NCI-H146 (cell line): ENCODE measurements at places on chromosomes 5 and 9.

GRCh38 chr9:84997472-84997871, 327.9 kb downstream of the NTRK2 start:
- no peak for DNase-seq

- no peak for DNase-seq
Observed at GRCh38 chr5:180825768-180826525, 23.3 kb upstream of the MGAT1 start.

- DNase-seq = no peak
Observed at GRCh38 chr9:5869315-5870019, 21.2 kb upstream of the MLANA start.

- no peak for DNase-seq
Observed at GRCh38 chr5:92023555-92023954, 640.4 kb upstream of the ARRDC3 start.

GRCh38 chr5:65978251-65978650, 51.9 kb downstream of the ERBIN start:
- no peak for DNase-seq

DNA sequence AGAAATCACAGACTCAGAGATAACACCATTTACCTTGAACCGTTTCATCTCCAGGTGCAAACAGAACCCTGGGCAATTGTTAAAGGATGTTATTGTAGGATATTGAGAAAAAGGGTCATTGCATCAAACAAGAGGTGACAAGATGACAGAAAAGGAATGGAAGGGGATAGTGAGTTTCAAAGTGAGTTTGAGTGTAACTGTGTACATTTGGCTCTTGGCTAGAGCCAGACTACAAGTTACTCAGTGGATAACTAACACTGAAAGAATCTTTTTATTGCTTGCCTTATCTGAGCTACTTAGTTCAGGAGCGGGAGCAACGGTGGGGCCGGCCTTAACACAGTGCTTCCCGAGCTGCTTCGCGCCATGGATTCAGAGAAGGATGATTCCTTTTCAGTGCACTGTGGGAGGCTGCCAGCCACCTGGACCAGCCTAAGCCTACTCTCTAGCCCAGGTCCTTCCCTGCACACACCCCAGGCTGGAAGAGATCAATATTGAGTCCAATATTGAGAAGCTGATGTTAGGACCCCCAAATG, 193.4 kb downstream of the ATPSCKMT start:
- DNase-seq = no peak

GRCh38 chr5:135535820-135536801, at the start of gene NEUROG1:
NEUROG1 (minus strand) TSS chr5:135535964; CDS start chr5:135535690, 274 bp downstream.
- peak; percentile 50 for DNase-seq

DNA sequence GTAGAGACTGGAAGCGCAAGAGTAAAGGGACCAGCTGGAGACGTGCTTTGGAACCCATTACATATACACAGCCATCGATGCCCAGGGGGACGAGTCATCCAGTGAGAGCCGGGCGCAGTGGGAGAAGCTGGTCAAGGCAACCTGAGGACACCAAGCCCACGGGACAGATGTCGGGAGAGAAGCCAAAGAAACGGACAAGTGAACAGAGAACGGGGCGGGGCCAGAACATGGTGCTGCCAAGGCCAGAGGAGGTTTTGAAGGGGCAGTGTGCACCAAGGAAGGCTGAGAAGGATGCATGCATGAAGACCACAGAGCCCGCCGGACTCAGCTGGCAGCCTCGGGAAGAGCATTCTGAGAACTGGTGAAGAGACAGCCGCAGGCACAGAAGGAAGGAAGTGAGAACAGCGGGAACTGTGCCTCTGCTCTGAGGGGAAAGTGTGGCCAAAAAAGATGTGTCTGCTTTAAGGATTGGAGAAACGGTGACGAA, 20.3 kb downstream of the CAMSAP1 start:
- DNase-seq = no peak

- DNase-seq = peak; percentile 44
Observed at GRCh38 chr9:33466565-33467495, 6.9 kb downstream of the NOL6 start.

GRCh38 chr9:19119246-19119645, 8.0 kb downstream of the PLIN2 start:
- no peak for DNase-seq

- DNase-seq = no peak
Observed at GRCh38 chr9:28832168-28832770, 1259.0 kb upstream of the C9orf72 start.

DNA sequence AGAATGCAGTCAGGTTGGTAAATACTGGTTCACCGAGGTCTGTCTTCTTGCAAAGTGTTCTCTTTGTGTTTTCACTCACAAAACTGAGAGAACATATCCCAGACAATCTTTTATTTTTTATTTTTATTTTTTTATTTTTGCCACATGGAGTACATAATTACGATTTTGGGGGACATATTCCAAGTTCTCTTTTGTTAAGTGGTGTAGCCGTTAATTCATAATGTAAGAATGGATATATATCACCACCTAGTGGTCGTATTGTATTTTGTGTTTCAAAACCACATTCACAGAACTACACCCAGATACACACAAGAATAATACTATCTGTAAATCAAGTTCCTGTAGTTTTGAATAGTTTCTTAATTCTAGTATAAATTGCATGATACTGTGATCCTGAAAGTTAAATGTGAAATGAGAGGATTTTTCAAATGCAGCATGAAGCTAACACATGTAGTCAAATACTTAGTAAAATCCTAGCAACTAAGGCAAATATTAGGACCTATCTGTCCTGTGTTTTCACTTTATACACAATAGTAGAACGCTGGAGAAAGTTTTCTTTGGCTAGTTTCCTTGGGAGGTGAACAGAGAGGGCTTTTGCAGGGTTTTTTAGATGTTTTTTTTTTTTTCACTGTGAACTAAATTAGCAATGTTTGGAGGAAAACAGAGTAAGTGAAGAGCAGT, 92.7 kb downstream of the VCAN start:
- DNase-seq = peak; percentile 29

GRCh38 chr5:59483971-59484472, 409.5 kb downstream of the PDE4D start:
- no peak for DNase-seq

GRCh38 chr5:151106043-151106442, 25.2 kb upstream of the TNIP1 start:
- no peak for DNase-seq

DNA sequence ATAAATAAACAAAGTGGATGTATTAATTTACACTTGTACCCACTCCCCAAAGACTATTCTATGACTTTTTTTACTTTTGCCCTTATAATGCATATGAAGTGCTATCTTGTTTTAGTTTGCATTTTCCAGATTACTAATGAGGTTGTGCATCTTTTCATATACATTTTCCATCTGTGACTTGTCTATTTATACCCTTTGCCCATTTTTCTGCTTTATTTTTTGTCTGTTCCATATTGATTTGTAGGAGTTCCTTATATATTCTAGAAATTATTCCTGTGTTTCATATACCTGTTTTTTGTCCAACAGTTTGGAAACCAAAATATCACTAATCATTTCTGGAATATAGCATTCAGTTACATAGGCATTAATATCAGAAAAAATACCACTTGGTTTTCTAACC, 54.0 kb upstream of the SLC30A5 start:
- DNase-seq = no peak

- DNase-seq = no peak
Observed at GRCh38 chr5:31113666-31114350, 79.7 kb upstream of the CDH6 start.

GRCh38 chr5:34738381-34738780, 82.3 kb downstream of the RAI14 start:
- no peak for DNase-seq

DNA sequence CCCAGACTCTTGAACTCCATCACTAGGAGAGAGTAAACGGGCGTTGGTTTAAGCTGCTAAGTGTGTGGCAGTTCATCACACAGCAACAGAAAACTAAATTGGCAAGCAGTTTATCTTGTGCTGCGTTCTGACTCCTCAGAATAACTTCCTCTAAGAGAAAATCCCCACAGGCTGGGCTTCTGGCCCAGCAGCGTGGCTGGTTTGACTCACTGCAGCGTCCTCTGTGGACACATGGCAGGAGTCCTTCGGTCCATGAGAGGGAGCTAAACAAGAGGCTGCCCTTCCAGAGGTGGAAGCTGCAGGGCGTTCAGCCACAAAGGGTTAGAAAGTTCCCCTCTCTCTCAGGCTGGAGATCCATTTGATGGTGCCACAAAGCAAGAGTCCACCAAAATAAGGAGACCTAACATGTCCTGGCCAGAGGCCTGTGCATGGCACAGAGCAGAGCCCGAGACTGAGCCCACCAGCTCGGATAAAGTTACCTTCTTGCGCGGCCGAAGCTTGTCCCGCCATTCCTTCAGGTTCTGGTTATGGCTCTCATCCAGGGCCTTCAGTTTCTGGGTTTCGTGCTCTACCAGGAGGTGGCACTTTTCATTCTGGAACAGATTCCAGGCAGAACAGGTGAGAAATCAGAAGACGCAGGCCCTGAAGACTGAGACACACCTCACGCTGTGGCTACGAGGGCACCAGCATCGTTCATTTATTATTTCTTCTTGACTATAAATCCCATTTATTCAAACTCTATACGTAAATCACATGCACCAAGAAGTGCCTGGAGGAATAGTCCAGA, 46.2 kb upstream of the FBXW11 start:
- no peak for DNase-seq

GRCh38 chr5:66897356-66897755, 299.2 kb downstream of the CD180 start:
- peak; percentile 61 for DNase-seq

DNA sequence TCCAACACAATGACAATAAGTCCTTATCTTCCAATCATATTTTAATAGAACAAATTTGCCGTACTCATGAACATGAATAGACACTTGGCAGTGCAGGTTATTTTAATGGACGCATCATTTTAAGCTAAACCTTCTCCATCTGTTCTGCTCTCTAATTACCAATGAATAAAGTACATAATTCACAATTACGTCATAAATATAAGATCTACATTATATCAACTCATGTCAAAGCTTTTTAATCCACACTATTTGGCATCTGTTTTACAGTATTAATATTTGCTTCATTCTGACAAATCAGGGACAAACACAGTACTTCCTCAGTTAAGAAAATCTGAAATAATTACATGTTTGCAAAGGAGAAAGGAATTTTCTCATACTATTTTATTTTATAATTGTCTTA, 344.1 kb upstream of the DMAC1 start:
- no peak for DNase-seq

DNA sequence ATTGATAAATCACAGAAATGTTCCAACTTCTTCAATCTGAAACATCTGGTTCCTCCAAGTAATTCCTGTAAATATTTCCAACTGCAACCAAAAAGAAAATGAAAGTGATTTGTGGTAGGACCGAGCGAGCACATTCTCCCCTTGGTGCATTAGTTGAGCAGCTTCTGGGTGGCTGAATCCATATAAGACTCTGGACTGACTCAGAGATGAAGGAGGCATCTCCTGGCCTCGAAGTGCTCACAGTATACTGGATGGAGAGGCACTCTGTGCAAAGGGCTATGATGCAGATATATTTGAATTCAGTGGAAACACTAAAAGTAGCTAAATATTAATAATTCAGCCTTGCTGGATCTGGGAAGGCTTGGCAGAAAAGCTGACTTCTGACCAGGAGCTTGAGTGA, 265.0 kb downstream of the MARCHF11 start:
- no peak for DNase-seq

- no peak for DNase-seq
Observed at GRCh38 chr5:139657363-139658321, 9.5 kb downstream of the CXXC5 start.

- DNase-seq = no peak
Observed at GRCh38 chr5:54766748-54767147, 218.6 kb downstream of the ESM1 start.

DNA sequence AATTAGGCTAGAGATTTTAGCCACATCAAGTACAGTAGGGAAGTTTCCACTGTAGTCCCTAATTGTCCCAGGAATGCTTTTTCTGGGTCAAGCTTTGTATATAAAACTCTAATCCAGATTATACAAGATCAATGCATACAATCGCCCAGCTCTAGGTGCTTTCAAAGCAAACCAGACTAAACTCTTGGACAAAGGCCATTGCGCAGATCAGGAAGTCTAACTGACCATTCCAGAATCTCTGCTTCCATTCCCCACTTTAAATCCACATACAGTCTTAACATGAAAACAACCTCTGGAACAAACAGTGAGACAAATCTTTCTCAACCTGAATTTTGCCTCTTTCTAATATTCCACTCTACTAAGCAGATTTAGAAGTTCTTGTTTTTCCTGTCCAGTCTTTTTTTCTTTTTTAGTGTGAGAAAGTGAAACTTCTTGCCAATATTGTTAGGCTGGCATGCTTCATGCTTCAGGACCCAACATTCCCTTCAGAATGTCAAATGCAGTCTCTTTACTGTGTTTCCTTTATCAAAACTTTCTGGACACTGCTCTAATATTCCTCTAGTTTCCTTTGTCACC, 76.1 kb downstream of the ITGA1 start:
- DNase-seq = no peak
